Immature natural killer cell (primary cell): ENCODE measurements at places on chromosomes 11 and 22. TPM values are rescaled to one million over a fixed set of nuclear protein-coding genes. Genes with fewer than 3 reads are reported as not detected.
A peak's percentile ranks its signal among the peaks of the same experiment; 100 is the strongest.

DNA sequence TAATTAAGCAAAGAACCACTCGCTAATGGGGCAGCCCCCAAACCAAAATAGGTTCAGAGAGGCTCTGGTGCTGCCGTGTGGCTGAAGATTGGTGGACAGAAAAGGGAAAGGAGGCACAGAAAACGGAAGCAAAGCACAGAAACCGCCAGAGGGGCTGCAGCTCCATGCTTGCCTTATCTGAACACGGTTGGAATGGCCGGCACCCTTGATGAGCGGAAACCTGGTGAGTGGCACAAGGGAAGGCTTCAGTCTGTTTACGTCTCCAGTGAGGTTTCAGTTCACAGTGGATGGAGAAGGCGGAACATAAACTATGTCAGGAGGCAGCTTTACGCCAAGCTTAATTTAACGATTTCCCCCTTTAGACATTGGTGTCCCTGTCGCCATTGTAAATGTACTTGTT is 5.2 kb upstream of the PRR33 start:
- DNase-seq: no peak

Gene OR5B21
- polyA plus RNA-seq: not detected

DNA sequence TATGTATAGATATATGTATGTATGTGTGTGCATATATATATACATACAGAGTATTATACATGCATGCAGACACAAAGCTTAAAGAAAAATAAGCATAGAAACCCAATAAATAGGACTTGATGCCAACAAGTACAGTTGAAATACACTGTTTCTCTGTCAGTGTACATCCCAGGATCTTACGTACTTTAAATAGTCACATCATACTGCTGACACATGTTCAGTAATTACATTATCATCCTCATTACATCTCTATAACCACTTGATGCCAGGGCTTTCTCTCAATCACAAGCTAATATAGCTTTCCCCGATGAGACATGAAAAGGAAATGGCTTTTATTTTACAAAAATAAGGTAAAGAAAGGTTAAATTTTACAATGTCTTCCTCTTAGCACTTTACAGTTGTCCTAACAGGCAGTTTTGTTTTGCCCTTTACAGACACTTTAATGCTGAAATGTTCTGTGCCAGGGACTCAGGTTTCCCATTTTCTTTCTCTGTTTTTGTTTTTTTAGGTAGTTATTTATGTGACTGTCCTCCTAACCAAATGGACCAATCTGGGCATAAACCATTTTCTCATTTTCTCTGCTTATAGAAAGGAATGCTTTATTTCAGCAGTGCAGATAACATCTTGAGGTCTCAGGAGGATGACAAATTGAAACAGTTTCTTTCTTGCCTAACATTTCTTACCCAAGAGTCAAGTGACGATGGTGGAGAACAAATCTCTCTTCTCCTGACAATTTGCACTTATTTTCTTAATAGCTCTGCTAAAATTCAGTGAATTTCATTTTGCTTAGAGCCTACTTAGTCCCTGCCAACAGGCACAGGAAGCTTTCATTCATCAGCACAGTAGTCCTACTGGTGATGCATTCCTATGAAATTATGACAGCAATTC is 350.2 kb downstream of the TTC28 start:
- no peak for DNase-seq

- no peak for DNase-seq
These were observed 398 bp upstream of the ATG16L2 start for GRCh38 chr11:72813740-72814285.

DNA sequence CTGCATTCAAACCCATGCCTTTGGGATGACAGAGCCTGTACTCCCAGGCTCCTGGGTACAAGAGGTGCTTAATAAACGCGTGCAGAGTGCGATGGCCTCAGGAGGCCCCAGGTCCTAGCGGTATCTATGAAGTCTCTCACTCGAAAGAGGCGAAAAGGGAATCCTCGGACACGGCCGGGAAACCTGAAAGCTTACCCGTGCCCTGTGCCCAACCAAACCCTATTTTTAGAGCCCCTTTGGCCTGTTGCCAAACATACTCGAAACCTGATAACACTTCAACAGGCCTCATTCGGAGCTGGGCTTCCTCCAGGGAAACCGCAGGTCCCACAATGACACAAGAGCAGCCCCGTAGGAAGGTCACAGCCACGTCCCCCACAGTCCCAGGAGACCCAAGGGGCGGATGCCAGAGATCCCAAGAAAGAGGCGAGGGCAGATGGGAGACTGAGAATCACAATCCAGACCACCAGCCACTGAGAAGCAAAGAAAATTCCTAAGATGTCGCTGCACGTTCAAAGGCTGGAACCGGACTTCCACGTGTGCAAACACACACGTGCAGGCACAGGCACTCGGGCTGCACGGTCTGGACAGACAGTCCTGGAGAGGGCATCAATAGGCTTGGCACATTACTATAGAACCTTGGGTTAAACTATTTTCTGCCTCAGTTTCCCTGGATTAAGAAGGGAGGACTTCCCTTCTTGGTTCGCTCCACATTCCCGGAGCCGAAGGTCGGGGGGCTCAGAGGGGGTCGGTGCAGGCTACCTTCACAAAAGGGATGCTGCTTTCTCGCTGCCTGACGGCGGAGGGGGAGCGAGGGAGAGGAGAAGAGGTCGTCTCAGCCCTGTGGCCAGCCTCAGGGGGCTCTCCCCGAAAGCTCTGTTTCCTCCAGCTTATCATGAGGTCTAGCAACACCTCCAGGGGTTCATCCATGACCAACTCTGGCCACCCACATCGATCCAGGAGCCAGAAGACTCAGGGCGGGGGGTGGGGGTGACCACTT is 8.2 kb downstream of the PDGFB start:
- DNase-seq: peak; percentile 81

GRCh38 chr11:44527476-44527875 is 38.0 kb upstream of the CD82 start:
- DNase-seq: no peak

DNA sequence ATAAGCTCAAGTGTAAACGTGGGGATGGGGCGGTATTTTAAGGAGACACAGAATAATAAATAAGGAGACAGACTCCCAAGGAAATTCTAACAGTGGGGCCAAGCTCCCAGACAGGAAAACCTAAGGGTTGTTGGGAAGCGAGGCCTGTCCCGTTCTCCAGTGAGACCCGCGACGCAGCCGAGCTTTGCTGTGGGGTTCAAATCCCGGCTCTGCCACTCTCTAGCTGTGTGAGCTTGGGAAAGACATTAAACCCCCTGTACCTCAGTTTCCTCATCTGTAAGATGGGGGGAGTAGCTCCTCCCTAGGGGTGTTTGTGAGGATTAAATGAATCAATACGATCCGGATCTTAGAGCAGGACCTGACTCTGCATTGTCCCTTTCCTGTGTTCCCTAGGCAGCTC is 106.8 kb downstream of the TRIM29 start:
- no peak for DNase-seq

GRCh38 chr11:3225159-3225758 is 6.6 kb upstream of the MRGPRG start:
- DNase-seq: no peak

- DNase-seq: no peak
These were observed 2.1 kb downstream of the NRIP3 start for GRCh38 chr11:9001736-9002135.

Gene C11orf91
- not detected for polyA plus RNA-seq

DNA sequence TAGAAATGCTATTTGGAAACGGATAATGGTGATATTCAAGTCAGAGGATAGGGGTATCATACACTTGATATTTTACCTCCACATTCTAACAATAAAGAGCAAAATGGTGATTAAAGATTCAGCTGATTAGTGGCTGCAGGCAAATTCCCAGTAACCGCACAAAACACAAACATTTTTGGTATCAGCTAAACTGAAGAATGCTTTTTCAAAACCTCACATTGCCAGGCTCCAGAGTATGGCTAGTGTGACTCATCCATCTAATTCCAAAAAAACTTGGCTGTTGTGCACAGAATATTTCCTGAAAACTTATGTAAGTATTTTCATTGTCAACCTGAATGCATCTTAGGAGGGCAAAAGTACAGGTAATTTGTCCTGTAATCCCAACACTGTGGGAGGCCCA is 10.9 kb downstream of the SRPRA start:
- DNase-seq: no peak

DNA sequence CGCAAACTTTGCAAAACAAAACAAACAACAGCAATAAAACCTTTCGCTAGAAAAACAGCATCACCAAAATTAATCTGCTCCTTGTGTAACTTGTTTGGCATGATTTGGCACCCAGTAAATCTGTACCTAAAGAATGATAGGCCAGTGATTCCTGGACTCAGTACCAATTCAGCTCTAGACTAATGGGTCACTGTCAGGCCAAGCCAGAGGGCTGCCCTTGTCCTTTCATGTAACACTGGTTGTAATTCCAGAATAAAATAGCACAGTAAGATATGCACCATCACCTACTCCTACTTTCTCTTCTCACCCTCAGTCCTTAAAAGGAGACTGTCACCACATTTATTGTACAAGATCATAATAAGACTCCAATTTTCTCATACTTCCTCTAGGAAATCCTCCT is 341.6 kb upstream of the PITPNB start:
- no peak for DNase-seq

GRCh38 chr11:20029193-20029592 is 131.1 kb downstream of the DBX1 start:
- DNase-seq: no peak

GRCh38 chr11:30006876-30007275 is 10.0 kb downstream of the KCNA4 start:
- DNase-seq: no peak

GRCh38 chr11:87437133-87437843 is 399.6 kb downstream of the TMEM135 start:
- DNase-seq: no peak

- DNase-seq: peak; percentile 87
These were observed 18.5 kb upstream of the B4GALNT4 start for GRCh38 chr11:350723-351255.

Gene BCO2
- 2.1 TPM for polyA plus RNA-seq

Gene RAB6A
- 162 TPM for polyA plus RNA-seq

DNA sequence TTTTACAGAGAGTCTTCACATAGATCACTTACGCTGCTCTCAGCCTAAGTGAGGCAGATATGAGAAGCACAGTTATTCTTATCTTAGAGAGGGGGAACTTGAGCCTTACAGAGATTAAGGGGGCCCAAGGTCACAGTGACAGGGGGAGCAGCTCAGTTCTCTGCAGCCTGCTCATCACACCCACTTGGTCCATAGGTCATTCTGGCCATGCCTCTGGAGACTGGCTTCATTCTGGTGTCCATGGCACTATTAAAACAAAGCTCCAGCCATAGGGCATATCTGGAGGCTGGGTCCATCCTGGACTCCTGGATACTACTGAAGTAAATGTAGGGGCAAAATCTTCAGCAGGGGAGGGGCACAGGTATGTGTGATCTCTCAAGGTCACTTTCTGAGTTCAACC is 5.9 kb downstream of the SLC5A4 start:
- DNase-seq: no peak

DNA sequence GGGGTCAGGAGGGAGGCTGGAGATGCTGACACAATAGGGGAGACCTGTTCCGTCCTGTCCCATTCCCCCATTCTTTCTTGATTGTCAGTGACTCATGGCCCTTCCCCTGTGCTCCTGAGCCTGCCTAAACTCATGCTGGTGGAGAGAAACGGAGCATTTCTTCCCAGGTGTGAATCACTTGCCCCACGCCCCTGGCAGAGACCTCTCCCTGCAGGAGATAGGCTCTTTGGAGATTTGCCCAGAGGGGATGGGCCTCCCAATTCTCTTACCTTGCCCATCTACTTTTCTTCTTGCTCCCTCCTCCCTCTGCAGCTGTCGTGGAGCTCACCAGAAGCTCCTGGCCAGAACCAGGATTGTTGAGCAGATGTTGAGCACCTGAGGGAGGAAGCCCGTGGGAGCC is 121.9 kb upstream of the OR9Q1 start:
- DNase-seq: no peak

DNA sequence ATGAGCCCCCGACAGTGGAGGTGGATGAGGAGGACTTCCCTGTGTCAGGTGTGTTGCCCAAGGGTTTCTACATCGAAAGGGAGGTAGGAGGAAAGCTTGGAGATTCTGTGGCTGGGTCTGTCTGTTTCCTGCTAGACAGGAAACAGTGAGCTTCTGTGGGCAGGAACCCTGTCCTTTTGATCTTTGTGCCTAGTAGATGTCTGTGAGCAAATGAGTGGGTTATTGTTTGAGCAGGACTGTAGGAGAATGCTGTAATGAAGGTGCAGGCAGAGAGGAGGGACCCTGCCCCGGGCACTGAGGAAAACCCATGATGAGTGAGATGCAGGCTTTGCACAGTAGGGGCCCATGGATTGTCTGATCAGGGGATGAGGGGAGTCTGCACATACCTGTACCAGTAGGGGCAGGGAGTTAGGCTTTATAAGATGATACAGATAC is 14.0 kb downstream of the USP35 start:
- peak; percentile 22 for DNase-seq

Gene OR4A16
- not detected for polyA plus RNA-seq

Gene CNGA4
- polyA plus RNA-seq: not detected

DNA sequence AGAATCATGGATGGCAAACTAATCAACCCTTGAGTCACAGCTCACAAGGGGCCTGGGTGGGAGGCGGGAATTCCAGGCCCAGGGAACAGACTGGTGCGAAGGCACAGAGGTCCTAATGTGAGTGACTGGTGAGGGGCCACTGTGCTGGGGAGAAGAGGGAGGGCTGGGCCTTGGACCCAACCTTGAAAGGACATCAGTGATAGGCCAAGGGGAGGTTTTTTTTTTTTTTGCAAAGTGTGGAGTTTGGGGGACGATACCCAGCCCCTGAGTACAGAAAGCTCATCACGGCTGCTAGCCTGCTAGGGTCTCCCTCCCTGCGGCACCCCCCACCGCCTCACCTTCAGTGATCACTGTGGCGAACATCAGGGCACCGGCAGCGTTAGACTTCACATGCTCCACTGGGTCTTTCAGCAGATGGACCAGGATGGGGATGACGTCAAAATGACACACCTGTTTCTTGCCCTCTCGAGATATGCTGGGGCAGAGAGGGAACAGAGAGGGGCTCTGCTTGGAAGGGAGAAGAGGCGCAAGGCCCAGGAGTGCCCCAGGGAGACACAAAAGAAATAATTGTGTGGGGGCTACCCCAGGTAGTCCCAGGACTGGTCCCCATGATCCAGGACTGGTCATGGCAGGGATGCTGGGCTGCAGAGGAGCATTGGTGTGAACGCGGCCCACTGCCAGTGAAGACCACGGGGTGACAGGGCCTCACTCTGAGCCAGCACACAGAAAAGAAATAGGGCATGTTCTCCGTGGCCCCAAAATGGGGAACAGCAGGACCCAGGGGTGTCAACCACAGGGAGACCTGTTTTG is 8.6 kb upstream of the GNAZ start:
- DNase-seq: no peak

GRCh38 chr11:121385688-121386087 is 66.4 kb upstream of the SORL1 start:
- DNase-seq: no peak

GRCh38 chr11:128894286-128894681 is 3.1 kb downstream of the KCNJ5 start:
- no peak for DNase-seq
